ENCODE measurements at places on chromosomes 5 and 9. TPM values are rescaled to one million over a fixed set of nuclear protein-coding genes. Genes with fewer than 3 reads are reported as not detected.

DNA sequence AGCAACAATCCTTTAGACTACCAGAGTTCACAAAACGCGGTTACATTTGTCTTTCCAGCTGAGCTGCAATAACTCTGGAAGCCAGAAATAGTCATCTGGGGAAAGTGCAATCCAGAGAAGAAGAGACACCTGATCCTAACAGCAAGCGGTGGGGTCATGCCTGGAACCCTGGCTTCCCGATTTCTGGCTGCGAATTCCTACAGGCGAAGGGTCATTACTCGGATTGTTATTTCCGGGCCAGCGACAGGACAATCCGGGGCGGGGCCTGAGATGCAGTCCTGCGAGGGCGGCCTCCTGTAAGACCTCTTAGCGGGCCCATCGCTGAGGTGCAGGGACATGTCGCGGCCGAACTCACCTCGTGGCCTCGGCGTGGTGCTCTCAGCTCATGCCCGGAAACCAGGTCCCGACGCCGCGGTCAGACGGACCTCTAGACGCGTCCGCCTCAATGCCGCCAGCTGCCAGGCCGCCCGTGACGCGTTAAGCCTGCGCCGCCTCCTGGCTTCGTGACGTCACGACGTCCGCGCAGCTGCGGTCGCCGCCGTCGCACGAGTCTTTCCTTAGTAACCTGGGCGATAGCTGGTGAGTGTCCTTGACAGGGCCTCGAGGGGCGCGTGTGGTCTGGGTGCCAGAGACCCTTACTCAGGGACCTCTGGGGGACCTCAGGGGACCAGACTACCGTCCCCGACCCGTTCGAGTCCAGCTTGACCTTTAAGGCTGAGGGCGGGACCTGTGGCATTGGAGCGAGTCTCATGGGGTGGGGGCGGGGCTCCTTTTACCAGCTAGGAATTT is at the start of the genes MRRF and RBM18:
Gene MRRF, plus strand, starts transcription at position 523 of the 789 bp plus-strand sequence. CDS start 6,010 bp downstream, outside the sequence.
Gene RBM18, minus strand, starts transcription at position 481 of the 789 bp plus-strand sequence. CDS start 3,348 bp downstream, outside the sequence.
- DNase-seq, result peak; percentile 81
- no peaks in the 10 kb centered on the region for H3K27me3 ChIP-seq
- no peaks in the 10 kb centered on the region for H3K36me3 ChIP-seq
- H3K4me3 ChIP-seq, result peak within 1 kb of the TSS; percentile 98
- H3K4me1 ChIP-seq, result peaks cover 67% of the 10 kb centered on the region

DNA sequence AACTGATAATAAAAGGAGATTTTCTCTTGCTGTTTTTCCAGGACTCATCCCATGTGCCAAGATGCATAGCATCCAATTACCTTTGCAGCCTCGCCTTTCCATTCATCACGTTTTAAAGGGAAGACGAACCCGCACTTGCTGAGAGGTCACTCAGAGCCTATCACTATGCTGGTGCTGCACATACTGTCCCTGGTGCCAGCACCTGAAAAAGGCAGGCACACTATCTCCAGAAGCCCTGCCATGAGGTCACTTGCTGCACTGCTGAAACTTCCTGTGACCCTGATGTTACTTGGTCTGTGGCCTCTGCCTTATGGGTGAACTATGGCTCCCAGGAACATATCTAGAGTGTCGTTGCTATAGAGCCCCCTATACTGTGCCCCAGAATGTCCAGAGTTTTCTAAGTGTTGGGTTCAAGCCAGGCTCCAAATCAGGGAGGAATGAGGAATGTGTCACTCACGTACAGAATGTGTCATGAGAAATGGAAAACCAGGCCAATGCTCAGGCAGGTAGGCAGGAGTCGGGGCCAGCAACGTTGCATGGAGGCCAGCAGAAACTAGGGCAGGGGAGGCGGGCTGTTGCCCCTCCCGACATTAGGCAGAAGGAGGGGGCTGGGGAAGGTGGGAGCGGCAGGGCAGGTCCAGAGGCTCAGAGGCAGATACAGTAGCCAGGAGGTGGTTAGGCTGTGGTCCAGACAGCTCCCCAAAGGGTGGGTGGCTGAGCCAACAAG is 262.1 kb downstream of the CRB2 start:
- DNase-seq, result no peak
- H3K27ac ChIP-seq, result no peak overlapping the region
- H3K4me3 ChIP-seq, result no peak overlapping the region
- no peaks in the 10 kb centered on the region for H3K27me3 ChIP-seq
- peaks cover 6% of the 10 kb centered on the region for H3K4me1 ChIP-seq

DNA sequence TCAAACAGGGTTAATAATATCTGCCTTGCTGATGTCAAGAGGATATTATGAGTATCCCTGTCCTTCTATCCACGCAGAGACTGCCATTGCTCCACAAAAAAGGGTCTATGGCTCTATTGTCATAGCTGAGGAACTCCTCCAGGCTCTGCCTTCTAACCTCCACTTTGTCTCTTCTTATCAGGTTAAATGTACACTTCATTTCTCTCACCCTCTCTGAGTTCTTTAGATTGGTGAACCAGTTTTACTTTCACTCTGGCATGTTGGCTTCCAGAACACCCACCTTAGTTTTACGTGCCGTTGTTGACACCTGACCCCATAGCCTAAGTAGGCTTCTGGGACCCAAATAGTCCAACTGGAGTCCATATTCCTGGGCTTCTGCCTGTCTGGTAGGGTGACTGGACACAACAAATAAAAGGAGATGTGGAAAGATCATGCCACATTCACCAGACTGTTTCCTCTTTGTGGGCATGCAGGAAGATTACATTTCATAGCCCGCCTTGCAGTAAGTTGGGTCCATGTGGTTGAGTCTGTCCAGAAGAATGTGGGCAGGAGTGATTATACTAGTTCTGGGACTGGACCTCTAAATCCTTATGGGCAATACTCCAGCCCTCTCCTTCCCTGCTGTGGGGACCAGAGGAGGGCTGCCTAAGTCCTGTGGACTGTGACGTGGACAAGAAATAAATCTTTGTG is 350.4 kb upstream of the CLINT1 start:
- no peaks in the 10 kb centered on the region for H3K27me3 ChIP-seq
- H3K4me1 ChIP-seq, result no peaks in the 10 kb centered on the region
- H3K4me3 ChIP-seq, result no peak overlapping the region
- H3K36me3 ChIP-seq, result no peaks in the 10 kb centered on the region

DNA sequence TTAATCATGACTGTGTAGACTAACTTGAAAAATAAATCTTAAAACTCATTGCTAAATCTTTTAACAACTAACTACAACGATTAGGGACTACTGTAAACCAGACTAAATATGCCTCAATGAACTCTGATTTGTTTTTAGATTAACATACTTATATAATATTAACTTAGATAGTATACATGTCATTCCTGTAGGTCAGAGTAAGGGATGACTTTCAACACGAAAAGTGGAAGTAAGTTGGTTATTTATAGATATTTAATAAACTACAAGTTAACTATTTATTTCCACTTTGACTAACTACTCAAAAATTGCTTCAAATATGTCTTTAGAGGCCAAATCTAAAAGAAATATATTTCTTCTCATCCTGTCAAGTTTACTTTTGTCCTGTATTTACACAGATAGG is 795.6 kb downstream of the PTPRD start:
- DNase-seq, result no peak
- H3K27me3 ChIP-seq, result no peaks in the 10 kb centered on the region
- no peaks in the 10 kb centered on the region for H3K36me3 ChIP-seq
- no peak overlapping the region for H3K4me3 ChIP-seq
- no peak overlapping the region for H3K27ac ChIP-seq

DNA sequence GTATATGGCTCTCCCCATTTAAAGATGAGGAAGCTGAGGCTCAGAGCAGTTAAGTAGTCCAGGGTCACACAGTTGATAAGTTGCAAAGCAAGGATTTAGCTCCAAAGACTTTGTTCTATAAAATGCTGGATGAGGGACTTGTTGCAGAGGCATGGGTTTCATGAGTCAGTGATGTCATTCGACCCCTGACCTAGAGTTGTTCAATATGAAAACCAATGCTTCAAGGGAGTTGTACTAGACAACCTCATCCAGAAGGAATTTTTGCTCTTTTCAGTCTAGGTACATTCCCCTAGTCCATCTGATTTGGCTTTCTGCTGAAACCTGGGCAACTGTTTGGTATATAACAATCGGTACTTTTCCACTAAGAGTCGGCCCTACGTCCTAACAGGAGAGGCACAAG is 550.4 kb downstream of the EBF1 start:
- no peak for DNase-seq
- peaks cover 1% of the 10 kb centered on the region for H3K4me1 ChIP-seq
- H3K4me3 ChIP-seq, result no peak overlapping the region
- H3K36me3 ChIP-seq, result no peaks in the 10 kb centered on the region

- H3K27ac ChIP-seq, result peak overlapping the region; percentile 12
- peaks cover 13% of the 10 kb centered on the region for H3K4me1 ChIP-seq
- no peak overlapping the region for H3K4me3 ChIP-seq
- no peaks in the 10 kb centered on the region for H3K36me3 ChIP-seq
These were observed 140.2 kb downstream of the HSD17B3 start for GRCh38 chr9:96161819-96162218.

DNA sequence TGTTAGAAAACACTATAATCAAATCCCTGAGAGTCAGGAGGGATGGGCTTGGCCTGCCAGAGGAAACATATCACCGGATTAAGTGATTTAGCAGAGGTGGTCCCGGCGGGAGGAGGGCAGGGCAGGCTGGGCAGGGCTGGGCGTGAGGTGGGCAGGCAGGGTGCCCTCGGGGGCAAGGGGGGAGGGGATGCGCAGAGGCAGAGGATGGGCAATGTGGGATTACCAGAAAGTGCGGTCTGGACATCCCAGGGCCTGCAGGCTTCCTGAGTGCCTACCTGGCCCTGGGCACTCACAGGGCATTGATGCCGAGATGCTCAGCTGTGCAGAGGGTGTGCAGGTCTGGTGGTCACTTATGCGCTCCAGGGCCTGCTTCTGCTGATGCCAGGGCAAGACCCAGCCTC is 115.2 kb downstream of the ADAMTS2 start:
- no peak overlapping the region for H3K27ac ChIP-seq
- no peak for DNase-seq
- no peaks in the 10 kb centered on the region for H3K36me3 ChIP-seq
- no peak overlapping the region for H3K4me3 ChIP-seq

DNA sequence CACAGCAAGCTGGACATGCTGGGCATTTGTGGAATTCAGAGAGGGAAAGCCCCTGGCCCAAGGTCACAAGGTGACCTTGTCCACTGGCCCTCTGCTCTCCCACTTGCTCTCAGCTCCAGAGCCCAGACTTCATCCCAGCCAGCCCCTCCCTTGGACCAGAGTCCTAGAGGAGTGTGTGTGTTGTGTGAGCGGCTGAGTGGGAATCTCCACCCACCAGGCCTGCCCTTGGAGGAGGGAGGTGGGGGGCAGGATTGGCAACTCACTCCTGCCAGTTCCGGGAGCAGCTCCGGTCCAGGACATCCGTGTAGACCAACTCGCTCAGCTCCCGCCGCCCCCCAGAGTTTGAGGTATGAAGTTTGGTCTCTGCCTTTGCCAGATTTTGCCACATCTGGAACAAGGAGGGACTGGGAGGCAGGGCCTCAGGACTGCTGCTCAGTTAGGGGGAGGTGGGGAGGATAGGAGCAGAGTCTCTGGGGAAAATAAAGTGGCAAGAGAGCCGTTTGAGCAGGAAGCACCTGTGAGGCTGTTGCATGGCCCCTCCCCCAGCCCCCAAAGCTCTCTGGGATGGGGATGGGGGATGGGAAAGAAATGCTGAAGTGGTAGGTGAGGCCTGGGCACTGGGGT is 1.4 kb downstream of the MZB1 start:
- DNase-seq, result no peak
- H3K27ac ChIP-seq, result peak overlapping the region; percentile 12
- H3K36me3 ChIP-seq, result no peaks in the 10 kb centered on the region
- peaks cover 28% of the 10 kb centered on the region for H3K4me1 ChIP-seq
- H3K4me3 ChIP-seq, result peak overlapping the region; percentile 18

DNA sequence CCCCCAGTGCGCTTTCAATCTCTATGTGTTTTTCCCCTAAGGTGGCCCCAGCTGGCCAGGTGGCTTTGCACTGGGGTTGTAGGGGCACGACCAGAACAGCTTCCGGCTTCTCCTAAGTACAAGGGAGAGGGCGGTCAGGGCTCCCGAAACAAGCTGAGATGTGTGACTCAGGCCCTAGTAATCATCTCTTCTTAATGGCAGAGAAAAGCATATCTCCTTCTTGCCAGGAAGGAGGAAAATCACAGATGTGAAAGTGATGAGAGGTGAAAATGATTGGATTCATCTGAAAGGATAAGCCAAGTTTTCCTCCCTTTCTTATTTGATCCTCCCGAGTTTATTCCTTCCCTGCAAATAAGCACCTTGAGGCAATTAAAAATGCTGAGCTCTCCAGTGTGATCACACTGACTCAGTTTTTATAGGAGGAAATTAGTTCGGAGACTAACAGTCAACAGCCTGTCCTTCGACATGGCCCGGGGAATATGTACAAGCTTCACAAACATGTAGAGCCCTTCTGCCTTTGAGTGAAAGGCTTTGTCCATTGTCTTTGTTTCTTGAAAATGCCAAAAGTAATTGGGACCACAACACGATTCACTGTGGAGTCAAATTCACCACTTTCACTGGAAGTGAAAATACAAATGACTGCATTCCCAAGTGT is 514.8 kb downstream of the PSAT1 start:
- H3K4me1 ChIP-seq, result no peaks in the 10 kb centered on the region
- no peaks in the 10 kb centered on the region for H3K36me3 ChIP-seq
- no peak overlapping the region for H3K27ac ChIP-seq
- H3K27me3 ChIP-seq, result peaks cover 5% of the 10 kb centered on the region

DNA sequence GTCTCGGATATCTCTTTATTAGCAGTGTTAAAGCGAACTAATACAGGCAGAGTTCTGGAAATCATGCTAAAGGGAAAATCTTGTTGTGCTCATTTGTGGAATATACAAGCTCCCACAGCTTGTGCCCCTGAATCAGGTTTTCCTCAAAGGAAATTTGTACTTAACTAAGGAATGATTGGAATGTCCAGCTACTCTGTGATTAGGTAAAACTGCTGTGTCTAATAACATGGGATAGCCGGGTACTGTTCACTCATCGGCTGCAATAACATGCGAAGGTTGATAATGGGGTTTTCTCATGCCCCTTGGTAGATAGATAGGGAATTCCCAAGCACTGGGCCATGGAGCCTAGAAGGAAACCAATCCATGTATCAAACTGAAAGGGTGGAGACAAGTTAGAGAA is 306.7 kb downstream of the NR2F1-AS1 start:
- H3K27ac ChIP-seq, result no peak overlapping the region
- no peaks in the 10 kb centered on the region for H3K4me1 ChIP-seq
- no peak for DNase-seq
- H3K27me3 ChIP-seq, result no peaks in the 10 kb centered on the region

- no peak overlapping the region for H3K4me3 ChIP-seq
- H3K27me3 ChIP-seq, result no peaks in the 10 kb centered on the region
- no peaks in the 10 kb centered on the region for H3K36me3 ChIP-seq
- no peak overlapping the region for H3K27ac ChIP-seq
- H3K4me1 ChIP-seq, result no peaks in the 10 kb centered on the region
- no peak for DNase-seq
These were observed 527.2 kb downstream of the KCTD16 start for GRCh38 chr5:144697847-144698262.

DNA sequence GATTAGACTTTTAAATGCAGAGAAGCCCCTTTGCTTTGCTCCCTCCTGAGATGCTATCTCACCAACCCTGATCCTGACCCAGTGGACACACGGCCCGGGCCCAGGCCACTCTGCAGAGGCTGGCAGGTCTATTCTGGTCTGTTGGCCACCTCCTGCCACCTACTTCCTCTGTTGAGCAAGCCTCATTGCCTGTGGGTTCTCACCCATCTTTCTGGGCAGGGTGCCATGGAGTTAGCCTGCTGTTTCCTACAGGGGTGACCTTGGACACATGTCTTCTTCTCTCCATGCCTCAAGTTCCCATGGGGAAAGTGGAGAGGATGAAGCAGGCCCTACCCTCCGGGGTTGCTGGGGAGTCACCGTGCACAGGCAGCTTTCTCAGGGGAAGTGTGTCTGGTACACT is 266.2 kb upstream of the IRX1 start:
- H3K27ac ChIP-seq, result no peak overlapping the region
- H3K27me3 ChIP-seq, result no peaks in the 10 kb centered on the region
- no peaks in the 10 kb centered on the region for H3K4me1 ChIP-seq
- no peak for DNase-seq
- H3K4me3 ChIP-seq, result no peak overlapping the region

The PCAT7 gene
- total RNA-seq, result not detected

The FLT4 gene
- 44.5 TPM for total RNA-seq

The RASEF gene
- not detected for total RNA-seq

The CORO2A gene
- 10.0 TPM for total RNA-seq
